CD8-positive, alpha-beta memory T cell (primary cell): ENCODE measurements at places on chromosomes 5 and 9. TPM values are rescaled to one million over a fixed set of nuclear protein-coding genes. Genes with fewer than 3 reads are reported as not detected.

DNA sequence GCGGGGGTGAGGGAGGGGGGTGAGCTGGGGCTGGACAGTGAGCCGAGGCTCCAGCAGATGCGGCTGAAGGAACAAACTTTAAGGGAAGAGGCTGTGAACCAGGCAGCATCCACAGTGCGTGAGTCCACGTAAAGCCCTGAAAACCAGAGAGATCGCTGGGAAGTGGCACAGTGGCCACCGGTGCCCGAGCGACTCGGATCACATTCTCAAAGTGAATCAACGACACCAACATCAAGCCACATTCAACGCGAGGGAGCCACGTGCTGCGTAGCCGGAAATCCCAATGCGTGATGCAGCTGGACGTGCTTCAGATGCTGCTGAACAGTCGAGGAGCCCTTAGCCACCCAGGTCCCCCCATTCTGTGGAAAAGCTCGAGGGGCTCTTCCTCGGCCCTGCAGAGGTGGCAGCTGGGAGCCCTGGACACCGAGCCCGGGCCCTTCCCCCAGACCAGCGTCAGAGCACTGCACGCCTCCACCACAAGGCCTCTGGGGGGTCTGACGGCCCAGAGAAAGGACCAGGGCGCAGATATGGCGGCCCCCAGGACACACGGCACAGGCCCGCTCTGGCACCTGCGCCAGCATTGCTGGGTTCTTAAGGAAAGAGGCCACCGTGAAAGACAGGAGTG is 53.7 kb upstream of the EXOC3 start:
- no peak for DNase-seq

- DNase-seq, result no peak
Observed at GRCh38 chr5:139882316-139882715, 86.7 kb downstream of the PSD2 start.

GRCh38 chr9:3492214-3492613 is 33.6 kb downstream of the RFX3 start:
- DNase-seq, result no peak

CARD9 gene
- not detected for polyA plus RNA-seq

DNA sequence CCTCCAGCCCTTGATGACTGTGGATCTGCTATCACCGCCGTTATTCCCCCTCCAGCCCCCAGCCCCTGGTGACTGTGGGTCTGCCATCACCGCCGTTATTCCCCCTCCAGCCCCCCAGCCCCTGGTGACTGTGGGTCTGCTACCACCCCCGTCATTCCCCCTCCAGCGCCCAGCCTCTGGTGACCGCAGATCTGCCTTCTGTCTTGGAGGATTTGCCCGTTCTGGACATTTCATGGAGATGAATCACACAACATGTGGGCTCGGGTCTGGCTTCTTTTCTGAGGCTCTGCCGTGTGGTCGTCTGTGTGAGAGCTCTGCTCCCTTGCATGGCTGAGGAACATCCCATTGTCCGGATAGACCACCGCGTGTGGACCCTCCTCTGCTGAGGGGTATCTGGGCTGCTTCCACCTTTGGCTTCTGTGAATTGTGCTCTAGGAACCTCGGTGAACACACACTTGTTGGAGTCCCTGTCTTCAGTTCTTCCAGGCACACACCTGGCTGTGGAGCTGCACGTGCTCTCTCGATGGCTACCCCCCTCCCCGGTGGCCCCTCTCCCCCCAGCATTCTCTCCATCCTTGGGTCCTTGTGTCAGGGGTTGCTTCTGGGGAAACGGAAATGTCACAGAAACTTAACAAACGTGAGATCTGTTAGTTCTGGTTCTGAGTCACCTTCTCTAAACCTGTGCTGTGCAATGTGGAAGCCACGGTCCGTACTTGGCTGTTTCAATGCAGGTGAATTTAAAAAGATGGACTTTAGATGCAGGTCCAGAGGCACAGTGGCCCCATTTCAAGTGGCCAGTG is 105.3 kb upstream of the COL5A1 start:
- DNase-seq, result no peak

DNA sequence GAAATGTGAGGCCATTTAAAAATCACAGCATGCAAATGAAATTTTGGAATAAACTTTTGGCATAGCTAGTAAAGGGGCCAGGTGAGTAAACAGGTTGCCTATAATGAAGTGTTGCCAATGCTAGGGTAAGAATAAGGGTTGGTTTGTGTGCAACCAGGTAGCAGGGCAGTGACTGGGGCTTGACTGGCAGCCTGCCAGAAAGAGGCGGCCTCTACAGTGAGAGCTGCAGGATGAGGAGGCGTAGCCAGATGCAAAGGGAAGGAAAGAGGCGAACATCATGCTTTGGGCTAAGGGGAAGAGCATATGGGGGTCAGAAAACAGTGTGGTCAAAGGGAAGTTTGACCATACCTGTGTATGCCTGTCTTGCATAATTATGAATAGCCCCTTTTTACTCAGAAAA is 70.6 kb downstream of the MAST4 start:
- no peak for DNase-seq

GRCh38 chr5:90446961-90447360 is 27.6 kb downstream of the MBLAC2 start:
- DNase-seq, result no peak

GRCh38 chr5:157198277-157198986 is 17.8 kb downstream of the ITK start:
- peak; percentile 47 for DNase-seq

- DNase-seq, result no peak
Observed at GRCh38 chr5:113755516-113755915, 242.0 kb downstream of the YTHDC2 start.

- no peak for DNase-seq
Observed at GRCh38 chr9:114731701-114732100, 49.7 kb upstream of the TEX48 start.

DNA sequence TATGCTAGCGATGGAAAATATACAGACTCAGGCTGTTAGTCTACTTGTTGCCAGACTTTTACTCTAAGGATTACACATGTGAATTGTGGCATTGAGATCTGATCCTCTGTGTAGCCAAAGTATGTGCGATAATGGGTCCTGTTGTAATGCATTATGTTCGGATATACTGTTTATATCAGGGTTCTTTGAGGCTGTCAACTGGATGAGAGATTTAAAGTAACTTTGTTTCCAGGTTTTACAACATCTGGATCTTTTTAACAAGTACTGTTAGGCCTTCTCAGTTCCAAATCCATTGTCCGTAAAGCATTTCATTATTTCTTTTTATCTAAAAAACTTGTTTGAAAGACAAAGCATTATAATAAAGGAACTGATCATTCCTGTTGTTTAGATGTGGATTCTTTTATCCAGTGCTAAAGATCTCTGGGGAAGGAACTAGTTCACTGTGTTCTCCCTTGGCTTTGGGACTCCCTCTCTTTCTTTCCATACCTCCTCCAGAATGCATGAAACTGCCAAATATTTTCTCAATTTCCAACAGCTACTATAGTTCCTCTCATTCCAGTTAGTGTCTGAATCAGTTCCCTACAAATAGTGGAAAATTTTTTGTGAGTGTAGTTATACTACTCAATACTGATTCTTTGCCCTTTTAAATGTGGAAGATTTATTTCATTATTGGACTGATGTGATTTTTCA is 68.8 kb downstream of the HACD4 start:
- DNase-seq, result no peak

DNA sequence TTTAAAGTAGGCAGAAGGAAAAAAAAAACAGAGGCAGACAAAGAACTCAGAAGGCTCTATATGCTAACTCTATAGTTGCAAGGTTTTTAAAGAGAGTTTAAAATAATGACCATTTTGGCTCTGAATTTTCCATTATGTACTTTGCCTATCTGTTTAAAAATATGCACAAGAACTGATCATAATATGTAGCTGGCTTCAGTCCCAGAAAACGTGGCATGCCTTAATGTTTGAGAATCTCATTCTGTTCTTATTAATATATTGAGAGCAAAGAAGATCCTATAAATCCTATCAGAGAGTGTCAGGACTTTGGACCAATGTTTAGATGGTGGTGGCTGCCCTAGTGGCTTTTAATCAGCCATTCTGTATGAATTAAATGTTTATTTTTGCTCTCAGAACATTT is 121.5 kb downstream of the JMY start:
- DNase-seq, result no peak

GRCh38 chr9:113578279-113578865 is 114.8 kb downstream of the RGS3 start:
- DNase-seq, result no peak

DNA sequence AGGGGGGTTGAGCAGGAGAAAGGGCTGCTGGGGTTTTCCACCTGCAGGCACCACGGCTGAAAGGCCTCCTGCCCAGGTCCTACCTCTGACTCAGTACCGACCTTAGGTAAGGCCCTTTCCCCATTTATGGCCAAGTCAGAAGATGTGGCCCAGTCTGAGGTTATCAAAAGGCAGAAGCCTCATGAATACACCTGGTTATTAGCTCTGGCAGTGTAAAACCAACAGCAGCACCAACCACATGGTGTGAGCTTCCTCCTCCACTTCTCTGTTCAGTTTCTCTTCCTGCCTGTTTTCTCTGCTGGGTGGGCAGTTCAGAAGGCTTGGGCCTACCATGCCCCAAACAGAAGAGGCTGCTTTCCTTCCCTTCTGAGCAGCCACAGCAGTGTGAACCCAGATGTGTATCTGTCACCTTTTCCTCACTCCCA is 86.9 kb downstream of the UGCG start:
- DNase-seq, result no peak

GRCh38 chr5:172939071-172939470 is 20.2 kb upstream of the RPL26L1 start:
- no peak for DNase-seq

SLC2A8 gene
- 4.5 TPM for polyA plus RNA-seq

SPINK13 gene
- polyA plus RNA-seq, result not detected

DNA sequence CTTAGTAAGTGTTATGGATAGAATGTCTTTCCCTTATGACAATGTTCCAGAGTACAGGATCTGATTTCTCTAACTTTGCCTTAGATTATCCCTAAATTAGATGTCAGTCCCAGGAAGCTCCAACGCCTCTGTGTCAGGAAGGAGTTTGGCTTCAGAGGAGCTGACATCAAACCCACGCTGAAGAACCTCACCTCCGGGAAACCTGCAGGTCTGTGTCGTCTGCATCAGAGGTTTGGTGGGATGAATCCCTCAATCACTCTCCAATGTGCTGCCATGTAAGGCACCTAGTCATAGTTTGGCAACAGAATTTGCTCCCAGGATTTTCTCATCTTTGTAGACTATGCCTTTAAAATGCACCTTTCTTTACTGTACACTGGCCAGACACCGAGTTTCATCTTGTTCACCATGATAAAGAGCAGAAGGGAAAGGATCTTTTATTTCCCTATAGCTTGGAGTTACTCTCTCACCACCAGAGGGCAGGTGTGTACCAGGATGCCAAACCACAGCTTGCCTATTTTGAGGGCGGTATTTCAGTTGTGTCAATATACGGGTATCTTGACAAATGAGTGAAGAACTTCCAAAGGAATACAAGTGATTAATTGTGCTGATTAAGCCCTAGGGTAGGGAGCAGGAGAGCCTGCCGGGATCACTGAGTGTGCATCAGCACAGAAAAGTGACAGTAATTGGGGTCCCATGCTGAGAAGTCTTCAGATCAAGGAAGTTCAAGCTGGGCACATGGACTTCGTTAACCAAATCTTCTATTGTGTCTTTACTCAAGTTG is 23.4 kb downstream of the MINAR2 start:
- DNase-seq, result peak; percentile 13

TEX48 gene
- not detected for polyA plus RNA-seq

DNA sequence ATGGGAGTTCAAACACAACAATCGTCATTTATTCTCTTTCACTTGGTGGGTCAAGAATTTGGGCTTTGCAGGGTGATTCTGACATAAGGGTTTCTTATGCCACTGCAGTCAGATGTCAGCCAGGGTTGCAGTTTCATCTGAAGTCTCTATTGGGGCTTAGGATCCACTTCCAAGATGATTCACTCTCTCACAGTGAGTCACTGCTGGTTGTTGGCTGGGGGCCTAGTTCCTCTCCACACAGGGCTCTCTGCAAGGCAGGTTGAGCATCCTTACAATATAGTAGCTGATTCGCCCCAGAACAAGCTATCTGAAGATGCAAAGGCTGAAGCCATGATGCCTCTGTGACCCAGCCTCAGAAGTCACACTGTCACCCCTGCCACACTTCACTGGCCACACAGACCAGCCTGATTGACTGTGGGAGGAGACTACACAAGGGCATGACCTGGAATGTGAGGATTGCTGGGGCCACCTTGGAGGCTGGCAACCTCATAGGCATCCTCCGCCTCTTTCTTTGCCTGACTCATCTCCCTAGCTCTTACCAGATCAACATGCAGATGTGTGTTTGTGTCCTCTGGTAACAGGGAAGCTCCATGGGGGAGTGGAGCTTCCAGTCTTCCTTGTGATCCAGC is 4.5 kb upstream of the CARD19 start:
- DNase-seq, result no peak

GRCh38 chr5:40678460-40679147 is 1.1 kb upstream of the PTGER4 start:
- no peak for DNase-seq

- no peak for DNase-seq
Observed at GRCh38 chr5:80369521-80369920, 38.3 kb upstream of the ZFYVE16 start.

- no peak for DNase-seq
Observed at GRCh38 chr5:174236070-174236469, 190.6 kb downstream of the NSG2 start.

ANGPTL2 gene
- not detected for polyA plus RNA-seq

DNA sequence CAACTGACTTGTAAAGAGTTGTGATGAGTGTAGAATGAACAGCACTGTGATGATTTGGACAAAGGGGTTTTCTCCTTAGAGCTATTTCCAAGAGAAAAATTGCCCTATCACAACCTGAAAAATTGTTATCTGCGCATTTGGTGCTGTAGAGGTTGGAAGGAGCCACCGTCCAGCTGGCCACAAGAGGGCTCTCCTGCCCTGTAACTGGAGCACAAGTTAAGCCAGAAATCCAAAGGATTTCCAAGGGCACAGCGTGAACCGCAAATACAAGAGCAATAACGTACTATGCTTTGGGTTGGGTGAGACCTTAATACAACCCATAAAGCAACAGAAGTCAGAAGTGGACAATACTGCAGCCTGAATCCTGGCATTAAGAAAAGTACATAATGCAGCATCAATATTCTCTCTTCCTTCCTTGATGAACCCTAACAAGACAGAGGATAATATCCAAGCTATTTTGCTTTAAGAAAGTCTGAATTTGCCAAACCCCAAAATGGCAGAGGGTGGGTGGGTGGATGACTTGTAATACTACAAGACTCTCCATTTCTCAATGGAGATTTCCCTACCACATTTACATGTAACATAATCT is 56.8 kb upstream of the SMIM32 start:
- DNase-seq, result no peak

SH3TC2 gene
- polyA plus RNA-seq, result not detected

DNA sequence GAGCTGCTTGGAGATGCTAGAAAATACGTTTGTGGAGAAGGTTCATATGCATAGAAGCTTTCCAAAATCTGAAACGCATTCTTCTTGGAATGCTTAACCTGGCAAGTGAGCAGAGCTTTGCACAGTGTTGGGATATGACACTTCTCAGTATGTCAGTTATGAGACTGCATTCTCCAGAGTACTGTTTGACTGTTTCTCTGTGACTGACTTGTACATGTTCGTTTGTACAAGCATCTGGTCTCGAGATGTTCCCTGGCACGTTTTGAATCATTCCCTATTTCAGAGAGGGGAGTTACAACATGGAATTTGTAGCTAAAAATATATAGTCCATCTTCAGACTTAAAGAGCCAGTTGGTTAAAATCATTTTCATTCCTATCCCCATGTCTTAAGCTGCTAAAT is 272.4 kb downstream of the ARRDC3 start:
- DNase-seq, result no peak
